ENCODE measurements at places on chromosomes 6 and 20.

- no peak for DNase-seq
These were observed 192.4 kb downstream of the ZFAND3 start for GRCh38 chr6:38011937-38012336.

- no peak for DNase-seq
These were observed 124.4 kb upstream of the RALGAPA2 start for GRCh38 chr20:20836836-20837235.

DNA sequence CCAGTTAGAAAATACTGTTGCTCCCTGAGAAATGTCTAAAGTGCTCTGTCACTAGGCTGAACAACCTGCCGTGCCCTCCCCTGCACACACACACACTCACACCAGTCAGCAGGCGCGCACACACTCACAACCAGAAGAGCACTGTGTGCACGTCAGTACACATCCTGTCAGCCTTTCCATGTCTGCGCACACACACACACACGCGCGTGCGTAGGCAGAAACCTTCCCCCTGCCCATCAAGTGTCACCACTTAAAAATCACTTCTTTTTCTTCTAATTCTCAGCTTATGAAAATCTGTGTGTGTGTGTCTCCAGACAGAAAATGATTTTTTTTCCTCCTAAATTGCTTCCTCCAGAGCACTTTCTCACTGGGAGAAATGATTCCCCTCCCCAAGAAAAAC lies 100.3 kb downstream of the EDN3 start:
- DNase-seq = no peak

DNA sequence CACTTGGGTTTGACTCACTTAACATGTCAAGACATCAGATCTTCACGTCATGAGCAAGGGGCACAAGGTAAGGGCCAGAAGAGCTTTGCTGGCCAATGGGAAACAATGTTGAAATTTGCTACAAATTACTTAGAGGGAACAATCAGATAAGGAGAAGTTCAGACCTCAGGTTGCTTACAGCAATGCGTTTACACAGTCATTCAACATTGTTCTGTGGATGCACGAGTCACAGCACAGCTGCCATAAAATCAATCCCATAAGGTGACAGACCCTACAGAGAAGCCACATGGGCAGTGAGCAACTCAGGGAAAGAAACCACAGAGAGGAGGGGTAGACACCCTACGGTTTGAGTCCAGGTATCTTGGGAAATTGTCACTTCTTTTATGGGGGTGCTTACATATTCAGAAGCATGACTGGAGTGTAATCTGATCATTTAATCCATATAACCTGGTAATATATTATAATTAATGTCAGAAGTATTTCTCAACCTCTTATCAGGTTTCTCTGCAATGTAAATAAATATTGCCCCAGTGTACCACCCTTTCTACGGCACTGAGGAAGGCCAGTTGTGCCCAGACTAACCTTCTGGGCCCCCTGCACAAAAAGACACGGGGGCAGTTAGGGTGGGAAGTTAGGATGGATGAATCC lies 2.3 kb upstream of the SLC22A2 start:
- no peak for DNase-seq

- DNase-seq = no peak
These were observed 130.6 kb downstream of the TENT5A start for GRCh38 chr6:81621816-81622395.

GRCh38 chr6:164006459-164006858 lies 591.9 kb downstream of the QKI start:
- no peak for DNase-seq

DNA sequence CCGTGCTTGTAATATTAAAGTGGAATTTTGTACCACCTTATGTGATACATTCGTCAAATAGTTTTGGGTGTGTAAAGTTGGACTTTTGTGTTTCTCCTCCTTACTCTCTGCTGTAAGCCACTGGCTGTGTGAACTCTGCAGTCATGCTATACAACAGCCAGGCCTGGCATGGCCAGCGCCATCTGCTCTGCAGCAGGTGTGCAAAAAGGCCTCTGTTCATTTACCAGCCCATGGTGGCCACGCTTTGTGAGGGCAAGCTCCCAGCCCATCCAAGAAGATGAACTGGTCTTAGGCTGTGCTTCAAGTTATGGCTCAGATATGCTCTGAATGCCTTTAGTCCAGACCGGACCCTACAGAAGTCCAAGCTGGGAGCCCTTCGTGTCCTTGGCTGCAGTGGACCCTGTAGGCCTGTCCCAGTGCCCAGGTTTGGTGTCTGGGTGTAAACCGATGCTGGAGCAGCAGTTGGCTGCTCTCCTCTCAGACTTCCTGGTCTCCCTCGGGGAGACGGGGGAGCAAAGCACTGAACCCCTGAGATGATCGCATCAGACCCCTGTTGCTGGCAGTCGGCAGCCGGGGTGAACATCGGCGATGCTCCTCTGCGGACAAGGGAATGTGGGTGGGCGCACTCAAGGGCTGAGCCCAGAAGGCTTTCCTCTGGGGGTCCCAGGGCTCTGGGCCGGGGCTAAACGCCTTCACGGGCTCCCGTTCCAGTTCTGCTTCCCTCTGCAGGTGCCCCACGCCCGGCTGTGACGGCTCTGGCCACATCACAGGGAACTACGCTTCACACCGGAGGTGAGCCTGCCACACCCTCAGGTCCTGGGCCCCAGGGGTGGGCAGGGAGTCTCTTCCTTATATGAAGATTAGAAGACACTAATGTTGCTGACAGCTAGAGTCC lies 28.6 kb upstream of the PCMTD2 start:
- no peak for DNase-seq

GRCh38 chr6:9398071-9398766 lies 962.9 kb upstream of the SLC35B3 start:
- no peak for DNase-seq

- DNase-seq = no peak
These were observed 83.6 kb upstream of the PMEPA1 start for GRCh38 chr20:57793421-57793820.

DNA sequence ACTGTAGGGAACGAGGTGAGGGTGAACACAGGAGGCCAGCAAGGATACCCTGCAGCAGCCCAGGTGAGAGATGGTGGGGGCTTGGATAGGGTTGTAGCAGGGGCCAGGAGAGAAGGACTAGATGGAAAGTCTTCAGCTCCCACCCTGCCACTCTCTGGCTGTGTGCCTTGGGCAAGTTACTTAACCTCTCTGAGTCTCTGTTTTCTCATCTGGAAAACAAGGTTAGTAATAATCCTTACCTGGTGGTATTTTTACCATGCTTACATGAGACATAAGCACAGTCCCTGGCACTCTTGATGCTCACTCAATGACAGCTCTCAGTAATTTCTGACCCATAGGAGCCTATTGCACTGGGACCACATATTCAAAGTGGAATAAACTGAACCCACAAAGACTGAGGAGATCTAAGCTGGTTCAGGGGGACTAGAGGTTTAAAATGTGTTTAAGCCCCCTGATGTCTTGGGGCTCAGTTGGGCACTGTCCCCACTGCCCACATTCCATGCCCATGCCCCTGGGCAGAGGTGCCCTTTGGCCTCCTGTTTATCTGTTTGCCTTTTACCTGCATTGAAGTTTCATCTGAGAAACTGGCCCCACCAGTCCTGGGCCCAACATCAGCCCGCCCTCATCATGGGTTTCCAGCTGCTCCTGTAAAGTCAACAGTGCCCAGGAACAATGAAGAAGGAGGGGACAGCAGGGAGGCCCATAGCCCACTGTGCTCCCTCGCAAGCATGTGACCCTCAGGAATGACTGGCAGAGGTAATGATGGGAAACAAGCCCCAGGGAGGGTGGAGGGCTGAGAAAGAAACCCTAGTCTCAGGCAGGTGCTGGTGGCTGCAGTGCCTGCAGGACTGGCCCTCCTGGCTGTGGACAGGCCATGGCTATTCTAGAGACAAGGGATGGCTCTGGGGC lies 104.0 kb downstream of the VEGFA start:
- no peak for DNase-seq

- DNase-seq = no peak
These were observed 13.5 kb downstream of the CNKSR3 start for GRCh38 chr6:154496793-154497517.

DNA sequence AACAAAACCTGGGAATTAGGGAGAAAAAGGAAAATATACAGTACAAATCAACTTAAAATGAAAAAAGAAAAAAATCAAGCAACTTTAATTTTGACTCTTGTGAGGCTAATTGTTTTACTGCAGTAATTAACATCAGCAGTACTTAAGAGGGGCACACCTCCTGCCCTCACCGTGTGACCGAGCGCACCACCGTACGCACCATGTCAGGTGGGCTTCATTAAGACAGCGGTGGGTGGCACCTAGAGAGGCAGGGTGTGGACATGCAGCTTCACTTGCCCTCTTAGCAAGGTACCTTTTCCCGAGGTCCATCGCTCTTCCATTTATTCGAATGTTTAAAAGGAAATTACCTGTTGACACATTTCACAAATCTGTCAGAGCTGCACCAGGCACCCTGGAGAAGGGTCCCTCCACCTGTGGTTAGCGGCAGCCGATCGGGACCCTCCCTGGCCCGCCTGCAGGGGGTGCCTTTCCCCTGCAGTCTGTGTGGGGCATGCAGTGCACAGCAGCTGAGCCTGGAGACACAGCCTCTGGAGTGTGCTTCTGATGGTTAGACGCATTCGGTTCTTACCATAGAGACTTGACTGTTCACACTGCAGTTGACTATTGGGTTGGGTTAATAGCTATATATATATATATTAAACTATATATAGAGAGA lies 184.1 kb downstream of the TMEM242 start:
- DNase-seq = no peak

- DNase-seq = no peak
These were observed 74.0 kb upstream of the PIM1 start for GRCh38 chr6:37095997-37096396.

GRCh38 chr20:53513489-53514298 lies 79.9 kb downstream of the ZNF217 start:
- DNase-seq = no peak

GRCh38 chr20:23446505-23446904 lies 6.2 kb downstream of the CST11 start:
- DNase-seq = peak; percentile 46

DNA sequence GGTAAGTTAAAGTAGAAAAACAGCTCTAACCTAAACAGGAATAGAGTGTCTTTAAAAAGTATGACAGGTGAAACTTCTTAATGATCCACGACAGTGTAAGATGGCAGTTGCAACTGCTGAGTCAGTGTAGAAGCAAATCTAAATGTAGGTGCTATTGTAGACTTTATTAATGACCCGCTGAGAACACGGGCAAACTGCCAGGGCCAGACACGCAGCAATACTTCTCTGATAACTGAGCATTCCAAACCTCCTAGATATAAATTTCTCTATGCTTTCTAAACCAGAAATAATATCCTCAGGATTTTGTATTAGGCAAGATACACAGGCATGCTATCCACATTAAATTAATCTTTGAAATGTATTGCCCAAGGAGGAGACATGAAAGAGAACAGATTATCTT lies 1076.4 kb downstream of the HACE1 start:
- DNase-seq = no peak

- DNase-seq = no peak
These were observed 37.6 kb upstream of the IRF4 start for GRCh38 chr6:353642-354614.

GRCh38 chr6:72788188-72788587 lies 166.3 kb downstream of the KCNQ5 start:
- no peak for DNase-seq

DNA sequence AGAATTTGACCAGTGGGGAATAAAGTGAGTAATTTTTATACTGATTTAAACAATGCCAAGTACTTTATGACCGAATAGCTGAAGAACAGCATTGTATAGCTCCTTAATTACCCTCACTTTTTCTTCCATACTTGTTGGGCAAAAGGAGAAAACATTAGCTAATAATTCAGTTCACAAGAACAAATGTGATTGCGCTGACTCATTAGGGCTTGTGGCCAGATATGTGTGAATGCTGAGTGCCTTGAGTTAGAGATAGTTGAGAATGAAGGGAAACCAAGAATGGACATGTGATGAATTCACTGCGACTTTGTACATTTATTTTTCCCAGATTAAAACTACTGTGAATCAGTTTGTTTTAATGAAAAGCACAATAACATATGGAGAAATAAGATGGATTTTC lies 669.4 kb downstream of the TFAP2A start:
- DNase-seq = no peak

DNA sequence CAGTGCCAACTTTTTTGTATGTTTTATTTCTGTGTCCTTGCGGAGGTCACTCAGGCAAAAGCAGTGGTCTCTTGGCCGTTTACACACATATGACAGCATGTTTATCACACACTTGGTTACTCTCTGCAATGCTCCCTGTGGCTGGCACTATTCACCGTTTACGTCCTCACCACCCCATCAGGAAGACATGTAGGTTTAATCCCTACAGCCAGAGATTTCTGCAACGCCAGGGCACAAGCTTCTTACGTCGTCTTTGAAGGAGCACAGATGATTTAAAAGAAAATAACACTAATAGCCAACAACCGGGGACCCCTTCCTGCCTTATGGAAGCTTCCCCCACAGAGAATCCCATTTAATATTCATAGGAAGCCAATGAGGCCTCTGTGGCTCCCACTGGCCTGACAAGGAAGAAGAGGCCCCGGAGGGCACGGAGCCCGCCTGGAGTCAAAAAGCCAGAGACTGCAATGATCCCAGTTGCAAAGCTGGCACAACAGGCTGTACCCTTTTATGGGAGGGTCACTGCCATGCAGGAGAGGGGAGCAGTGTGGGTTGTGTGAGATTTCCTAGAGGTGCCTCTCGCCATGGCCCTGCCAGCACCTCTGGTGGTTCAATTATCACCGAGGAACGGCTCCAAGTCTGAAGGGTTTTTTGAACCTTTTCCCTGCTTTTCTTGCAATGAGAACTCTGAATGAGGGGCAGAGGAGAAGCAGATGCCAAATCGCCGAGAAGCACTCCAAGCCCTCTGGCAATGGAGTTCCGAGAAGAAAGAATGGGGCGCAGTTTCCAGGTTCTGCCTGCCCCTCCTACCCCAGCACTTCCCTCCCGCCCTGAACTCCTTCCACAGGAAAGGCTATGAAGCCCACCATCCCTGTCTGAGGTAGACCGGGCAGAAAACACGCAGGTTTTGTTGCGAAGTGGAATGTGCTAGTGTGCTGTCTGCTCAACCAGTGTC lies 96.2 kb downstream of the THBS2 start:
- no peak for DNase-seq

DNA sequence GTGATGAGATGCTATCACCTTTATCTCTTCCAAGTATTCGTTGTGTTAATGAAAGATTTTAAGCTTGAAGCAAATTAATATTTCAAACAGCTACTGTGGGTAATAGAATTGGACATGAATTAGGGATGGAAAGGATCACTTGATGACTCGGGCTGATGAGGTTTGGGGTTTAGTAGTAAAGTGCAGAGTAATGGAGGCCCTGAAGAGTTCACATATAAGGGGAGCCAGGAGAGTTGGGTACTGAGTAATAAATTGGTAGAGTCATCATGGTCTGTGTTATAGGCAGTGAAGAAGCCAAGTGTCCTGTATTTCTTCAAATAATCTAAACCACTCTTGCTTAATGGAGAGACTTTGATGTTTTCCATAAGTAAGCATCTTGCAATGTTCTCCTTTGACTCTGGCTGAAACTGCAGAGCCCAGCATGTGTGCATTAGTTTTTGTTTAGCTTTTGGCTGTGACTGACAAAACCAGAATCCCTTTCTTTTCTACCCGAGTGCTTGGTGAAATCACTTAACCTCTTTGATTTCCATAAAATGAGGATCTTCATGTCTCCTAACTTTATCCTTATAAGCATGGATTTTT lies 57.6 kb downstream of the L3MBTL3 start:
- DNase-seq = no peak

Data from hematopoietic multipotent progenitor cell treated with erythropoietin and hydrocortisone succinate and interleukin-3 and kit ligand, for 17 days (in vitro differentiated cells).